ENCODE measurements at places on chromosomes 16 and 17. TPM values are rescaled to one million over a fixed set of nuclear protein-coding genes. Genes with fewer than 3 reads are reported as not detected.

SLC5A11 gene
- not detected for total RNA-seq

C16orf74 gene
- 0.41 TPM for total RNA-seq

TUBB3 gene
- total RNA-seq: 3.6 TPM

MILR1 gene
- total RNA-seq: not detected

EXOSC6 gene
- total RNA-seq: 33.5 TPM

KIF2B gene
- not detected for total RNA-seq

NPIPA5 gene
- total RNA-seq: 22.5 TPM

FOXN1 gene
- total RNA-seq: not detected

DNA sequence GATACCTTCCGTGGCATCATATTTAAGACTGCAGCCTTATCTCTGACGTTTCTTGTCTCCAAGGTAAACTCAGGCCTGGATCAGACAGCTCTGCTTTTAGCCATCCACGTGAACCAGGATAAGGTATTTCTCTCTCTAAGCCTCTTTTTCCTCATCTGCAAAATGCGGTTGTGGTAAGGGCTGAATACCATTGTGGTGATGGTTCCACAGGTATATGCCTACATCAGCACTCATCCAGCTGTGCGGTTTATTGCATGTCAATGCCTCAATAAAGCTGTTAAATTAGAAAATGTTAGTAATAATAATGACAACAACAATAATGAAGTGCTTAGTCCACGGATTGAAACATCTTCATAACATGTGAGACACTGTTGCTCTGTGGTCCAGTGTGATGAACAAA is 104.4 kb downstream of the GRIN2A start:
- H3K27ac ChIP-seq: no peak overlapping the region
- no peak overlapping the region for H3K4me3 ChIP-seq
- no peaks in the 10 kb centered on the region for H3K4me1 ChIP-seq
- DNase-seq: no peak
- H3K36me3 ChIP-seq: no peaks in the 10 kb centered on the region

DNA sequence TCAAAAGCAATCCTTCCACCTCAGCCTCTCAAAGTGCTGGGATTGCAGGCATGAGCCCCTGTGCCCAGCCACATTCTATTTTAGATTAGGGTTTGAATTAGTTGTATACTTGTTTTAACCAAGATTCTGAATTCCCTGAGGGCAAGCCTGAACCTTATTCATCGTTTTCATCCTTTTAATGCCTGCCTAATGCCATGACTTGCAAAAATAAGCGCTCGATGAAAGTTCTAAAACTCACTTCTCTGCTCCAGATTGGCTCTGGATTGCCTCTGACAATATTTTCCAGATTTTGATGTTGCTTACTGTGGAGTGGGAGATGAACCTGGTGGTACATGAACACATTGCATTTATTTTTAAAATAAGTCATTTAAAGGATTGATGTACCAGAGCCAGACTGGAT is 90.9 kb upstream of the CACNG3 start:
- no peaks in the 10 kb centered on the region for H3K27me3 ChIP-seq
- H3K4me1 ChIP-seq: peaks cover 17% of the 10 kb centered on the region
- H3K4me3 ChIP-seq: no peak overlapping the region
- H3K36me3 ChIP-seq: peaks cover 24% of the 10 kb centered on the region
- H3K27ac ChIP-seq: no peak overlapping the region

GRCh38 chr17:77597418-77598240 is 360.9 kb upstream of the TNRC6C start:
- H3K4me1 ChIP-seq: peaks cover 22% of the 10 kb centered on the region
- peaks cover 73% of the 10 kb centered on the region for H3K27me3 ChIP-seq
- no peak overlapping the region for H3K27ac ChIP-seq
- H3K36me3 ChIP-seq: no peaks in the 10 kb centered on the region
- H3K4me3 ChIP-seq: no peak overlapping the region

- H3K4me3 ChIP-seq: no peak overlapping the region
- DNase-seq: no peak
- no peaks in the 10 kb centered on the region for H3K27me3 ChIP-seq
- H3K4me1 ChIP-seq: no peaks in the 10 kb centered on the region
- H3K36me3 ChIP-seq: no peaks in the 10 kb centered on the region
These were observed 173.8 kb downstream of the CDH8 start for GRCh38 chr16:61862221-61863155.

DNA sequence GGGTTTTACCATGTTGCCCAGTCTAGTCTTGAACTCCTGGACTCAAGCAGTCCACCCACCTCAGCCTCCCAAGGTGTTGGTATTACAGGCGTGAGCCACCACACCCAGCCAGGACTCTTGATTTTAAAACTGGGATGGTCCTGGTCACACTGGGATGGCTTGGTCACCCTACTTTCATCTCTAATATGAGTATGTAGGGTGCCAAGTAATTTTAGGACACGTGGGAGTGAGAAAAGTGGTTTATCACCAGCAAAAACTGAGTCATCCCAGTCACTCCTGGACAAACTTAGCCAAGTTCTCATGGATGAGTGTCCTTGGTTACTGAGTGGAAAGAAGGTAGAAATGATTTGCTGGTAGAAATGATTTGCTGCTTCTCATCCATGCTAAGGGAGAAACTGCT is 9.9 kb downstream of the CLEC19A start:
- no peak for DNase-seq
- no peak overlapping the region for H3K4me3 ChIP-seq
- H3K27me3 ChIP-seq: peaks cover 2% of the 10 kb centered on the region

DNA sequence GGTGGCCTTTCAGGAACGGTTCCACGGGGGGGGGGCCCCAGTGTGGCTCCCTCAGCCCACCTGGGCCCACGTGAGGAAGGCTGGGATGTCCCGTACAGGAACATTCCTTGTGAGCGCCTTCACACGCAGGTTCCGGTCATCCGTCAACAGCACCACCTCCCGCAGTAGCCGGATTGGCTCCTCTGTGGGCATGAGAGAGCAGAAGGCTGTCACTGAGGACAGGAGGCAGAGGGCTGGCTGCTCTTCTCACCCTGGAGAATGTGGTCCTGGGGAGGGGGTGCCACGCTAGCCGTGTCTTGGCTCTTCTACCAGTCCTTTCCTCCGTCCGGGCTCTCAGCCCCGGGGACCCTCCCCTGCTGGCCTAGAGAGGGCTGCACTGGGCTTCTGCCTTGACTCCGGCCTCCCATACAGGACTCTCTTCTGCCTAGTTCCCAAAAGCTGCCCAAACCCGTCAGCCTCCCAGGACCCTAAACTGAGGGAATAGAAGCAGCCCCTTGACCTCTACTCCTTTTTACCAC is 6.6 kb downstream of the HIC1 start:
- DNase-seq: no peak
- no peak overlapping the region for H3K4me3 ChIP-seq
- no peaks in the 10 kb centered on the region for H3K27me3 ChIP-seq
- H3K4me1 ChIP-seq: peaks cover 74% of the 10 kb centered on the region

GRCh38 chr16:70493802-70494201 is 29.6 kb downstream of the COG4 start:
- no peaks in the 10 kb centered on the region for H3K27me3 ChIP-seq
- H3K4me1 ChIP-seq: peaks cover 21% of the 10 kb centered on the region
- no peak overlapping the region for H3K4me3 ChIP-seq
- peaks cover 40% of the 10 kb centered on the region for H3K36me3 ChIP-seq

DNA sequence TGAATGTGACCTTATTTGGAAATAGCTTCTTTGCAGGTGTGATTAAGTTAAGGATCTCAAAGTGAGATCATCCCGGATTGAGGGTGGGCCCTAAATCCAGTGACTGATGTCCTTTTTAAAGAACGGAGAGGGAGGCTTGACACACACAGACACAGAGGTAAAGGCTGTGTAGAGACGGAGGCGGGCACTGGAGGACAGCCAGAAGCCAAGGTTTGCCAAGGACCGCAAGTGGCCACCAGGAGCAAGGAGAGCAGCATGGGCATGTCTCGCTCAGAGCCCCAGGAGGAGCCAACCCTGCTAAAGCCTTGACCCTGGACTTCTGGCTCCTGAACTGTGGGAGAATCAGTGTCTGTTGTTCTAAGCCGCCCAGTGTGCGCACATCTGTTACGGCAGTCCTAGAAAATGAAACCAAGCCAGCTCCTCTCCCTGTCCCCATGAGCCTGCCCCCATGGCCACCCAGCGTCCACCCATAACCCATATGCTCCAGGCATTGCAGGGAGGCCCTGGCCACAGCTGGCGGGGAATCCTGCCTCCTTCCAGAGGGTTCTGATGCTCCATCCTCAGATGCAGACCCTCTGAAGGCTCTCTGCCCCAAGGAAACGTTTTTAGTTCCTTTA is 15.2 kb downstream of the CNGB1 start:
- no peak for DNase-seq
- no peak overlapping the region for H3K4me3 ChIP-seq
- no peaks in the 10 kb centered on the region for H3K4me1 ChIP-seq
- peaks cover 3% of the 10 kb centered on the region for H3K27me3 ChIP-seq
- H3K36me3 ChIP-seq: no peaks in the 10 kb centered on the region

DNA sequence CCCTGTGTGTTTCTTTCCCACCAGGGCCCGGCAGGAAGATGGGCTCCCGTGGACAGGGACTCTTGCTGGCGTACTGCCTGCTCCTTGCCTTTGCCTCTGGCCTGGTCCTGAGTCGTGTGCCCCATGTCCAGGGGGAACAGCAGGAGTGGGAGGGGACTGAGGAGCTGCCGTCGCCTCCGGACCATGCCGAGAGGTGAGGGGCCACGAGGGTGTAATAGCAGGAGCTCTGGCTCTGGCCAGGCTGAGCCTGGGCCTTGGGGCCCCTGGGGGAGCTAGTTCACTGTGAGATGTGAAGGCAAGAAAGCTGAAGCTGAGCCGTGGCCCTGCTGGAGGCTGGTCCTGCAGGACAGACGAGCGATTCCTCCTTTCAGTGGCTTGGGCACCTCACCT is 20.0 kb downstream of the C1QTNF1 start:
- no peaks in the 10 kb centered on the region for H3K36me3 ChIP-seq
- no peaks in the 10 kb centered on the region for H3K27me3 ChIP-seq
- DNase-seq: no peak
- no peak overlapping the region for H3K4me3 ChIP-seq
- no peak overlapping the region for H3K27ac ChIP-seq

DNA sequence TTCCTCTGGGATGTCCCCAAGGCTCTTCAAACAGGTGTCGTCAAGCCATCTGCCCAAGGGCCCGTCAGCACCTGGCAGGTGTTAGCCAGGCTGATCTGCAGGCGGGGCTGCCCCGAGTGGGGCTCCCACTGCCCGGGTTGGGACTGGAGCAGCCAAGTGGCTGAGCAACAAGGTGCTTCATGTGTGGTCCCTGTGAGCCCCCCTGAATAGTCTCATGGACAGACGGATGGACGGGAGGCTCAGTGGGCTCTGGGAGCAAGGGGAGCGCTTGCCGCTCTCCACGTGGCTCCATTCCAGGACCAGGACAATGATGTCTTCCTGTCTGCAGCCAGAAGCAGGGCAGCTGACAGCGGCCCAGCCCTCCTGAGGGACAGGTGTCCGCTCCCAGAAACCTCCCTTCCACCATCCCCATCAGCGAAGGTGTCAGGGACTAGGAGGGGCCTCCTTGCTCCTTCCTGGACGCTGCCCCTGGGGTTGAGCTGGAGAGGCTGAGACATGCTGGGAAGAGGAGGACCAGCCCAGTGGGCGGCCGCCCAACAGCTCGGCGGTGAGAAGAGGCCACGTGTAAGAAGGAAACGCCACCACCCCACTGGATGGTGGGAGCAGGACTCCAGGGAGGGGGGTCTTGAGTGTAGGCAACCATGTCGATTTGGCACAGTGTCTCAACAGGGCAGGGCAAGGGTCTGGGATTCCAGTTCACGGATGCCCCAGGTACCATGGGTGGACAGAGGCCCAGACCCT is 9.6 kb downstream of the SNAI3 start:
- no peak overlapping the region for H3K4me3 ChIP-seq
- H3K4me1 ChIP-seq: peaks cover 13% of the 10 kb centered on the region
- H3K27me3 ChIP-seq: no peaks in the 10 kb centered on the region
- DNase-seq: no peak
- peaks cover 6% of the 10 kb centered on the region for H3K36me3 ChIP-seq
- no peak overlapping the region for H3K27ac ChIP-seq

Data from activated CD8-positive, alpha-beta memory T cell treated with anti-CD3 and anti-CD28 coated beads, Interleukin-2, amount 10 ng/mL, durations not matched to agents 7 days and 5 days (primary cell).